ENCODE measurements at places on chromosomes 4 and X. TPM values are rescaled to one million over a fixed set of nuclear protein-coding genes. Genes with fewer than 3 reads are reported as not detected.

- no peaks in the 10 kb centered on the region for H3K36me3 ChIP-seq
- H3K27ac ChIP-seq = no peak overlapping the region
- H3K27me3 ChIP-seq = no peaks in the 10 kb centered on the region
- H3K4me1 ChIP-seq = no peaks in the 10 kb centered on the region
Measured at GRCh38 chrX:118062048-118062789, 54.4 kb downstream of the KLHL13 start.

- H3K27me3 ChIP-seq = no peaks in the 10 kb centered on the region
- DNase-seq = no peak
- H3K4me1 ChIP-seq = no peaks in the 10 kb centered on the region
- H3K36me3 ChIP-seq = no peaks in the 10 kb centered on the region
Measured at GRCh38 chr4:76339364-76339763, 32.8 kb downstream of the STBD1 start.

- no peaks in the 10 kb centered on the region for H3K4me1 ChIP-seq
- no peak overlapping the region for H3K4me3 ChIP-seq
- no peaks in the 10 kb centered on the region for H3K36me3 ChIP-seq
- DNase-seq = no peak
- H3K27ac ChIP-seq = no peak overlapping the region
- H3K27me3 ChIP-seq = no peaks in the 10 kb centered on the region
Measured at GRCh38 chrX:69705818-69706217, 89.9 kb downstream of the EDA start.

- H3K27ac ChIP-seq = no peak overlapping the region
- H3K27me3 ChIP-seq = no peaks in the 10 kb centered on the region
- H3K36me3 ChIP-seq = no peaks in the 10 kb centered on the region
Measured at GRCh38 chrX:40476958-40477357, 103.8 kb upstream of the ATP6AP2 start.

AFM gene
- not detected for total RNA-seq

LONRF3 gene
- total RNA-seq = 3.1 TPM

ADH4 gene
- 0.25 TPM for total RNA-seq

XAGE5 gene
- total RNA-seq = not detected
